ACHN (cell line): ENCODE measurements at places on chromosomes 6 and 20.

DNA sequence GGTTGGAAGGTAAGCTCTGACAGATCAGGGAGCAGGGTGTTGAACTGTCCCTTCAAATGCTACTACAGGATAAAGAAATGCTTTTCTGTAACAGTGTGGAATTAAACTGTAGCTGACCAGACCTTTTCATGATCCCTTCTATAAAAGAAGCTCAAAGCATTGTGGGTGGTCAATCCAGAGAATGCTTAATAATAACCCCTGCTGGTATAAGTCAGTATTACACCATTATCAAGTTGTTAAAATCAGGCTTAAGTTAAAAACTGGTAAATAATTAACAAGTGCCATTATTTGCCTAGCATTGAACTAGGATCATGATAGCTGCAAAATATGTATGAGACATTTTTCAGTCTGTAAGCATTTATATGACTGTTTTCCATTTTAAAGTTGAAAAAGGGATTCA lies 468.9 kb downstream of the PKHD1 start:
- peak; percentile 19 for DNase-seq

GRCh38 chr6:124888581-124889371 lies 73.5 kb upstream of the RNF217 start:
- DNase-seq, result peak; percentile 35

DNA sequence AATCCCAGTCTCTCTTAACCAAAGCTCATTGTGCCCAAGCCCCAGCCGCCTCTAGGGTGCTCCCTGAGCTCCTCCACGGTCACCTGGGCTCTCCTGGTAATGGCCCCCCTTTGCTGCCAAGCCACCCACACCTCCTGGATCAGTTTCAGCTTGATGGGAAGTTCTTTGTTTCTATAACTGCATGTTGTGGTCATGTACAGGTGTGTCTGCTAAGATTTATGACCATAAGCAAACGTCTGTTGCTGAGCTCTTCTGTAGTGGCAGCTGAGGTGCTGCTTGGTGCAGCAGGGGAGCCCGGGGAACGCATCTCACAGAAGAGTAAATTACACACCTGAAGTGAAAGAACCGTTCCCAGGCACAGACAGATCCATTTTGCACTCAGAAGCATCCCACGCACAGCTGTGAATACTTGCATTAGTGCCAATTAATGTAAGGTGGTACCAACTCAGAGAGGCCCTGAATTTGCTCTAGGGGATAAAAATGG lies 194.6 kb upstream of the ARID1B start:
- no peak for DNase-seq

DNA sequence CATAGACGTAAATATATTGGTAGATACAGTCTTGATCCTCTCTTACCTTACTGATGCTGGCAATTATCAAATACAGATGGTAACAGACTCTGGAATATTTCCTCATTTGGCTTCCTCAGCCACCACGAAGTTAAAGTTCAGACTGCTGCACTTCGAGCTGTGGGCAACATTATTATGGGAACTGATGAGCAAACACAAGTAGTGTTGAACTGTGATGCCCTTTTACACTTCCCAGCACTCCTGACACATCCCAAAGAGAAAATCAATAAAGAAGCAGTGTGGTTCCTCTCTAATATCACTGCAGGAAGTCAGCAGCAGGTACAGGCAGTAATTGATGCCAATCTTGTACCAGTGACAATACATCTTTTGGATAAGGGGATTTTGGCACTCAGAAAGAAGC lies 162.7 kb upstream of the NT5E start:
- DNase-seq, result no peak

DNA sequence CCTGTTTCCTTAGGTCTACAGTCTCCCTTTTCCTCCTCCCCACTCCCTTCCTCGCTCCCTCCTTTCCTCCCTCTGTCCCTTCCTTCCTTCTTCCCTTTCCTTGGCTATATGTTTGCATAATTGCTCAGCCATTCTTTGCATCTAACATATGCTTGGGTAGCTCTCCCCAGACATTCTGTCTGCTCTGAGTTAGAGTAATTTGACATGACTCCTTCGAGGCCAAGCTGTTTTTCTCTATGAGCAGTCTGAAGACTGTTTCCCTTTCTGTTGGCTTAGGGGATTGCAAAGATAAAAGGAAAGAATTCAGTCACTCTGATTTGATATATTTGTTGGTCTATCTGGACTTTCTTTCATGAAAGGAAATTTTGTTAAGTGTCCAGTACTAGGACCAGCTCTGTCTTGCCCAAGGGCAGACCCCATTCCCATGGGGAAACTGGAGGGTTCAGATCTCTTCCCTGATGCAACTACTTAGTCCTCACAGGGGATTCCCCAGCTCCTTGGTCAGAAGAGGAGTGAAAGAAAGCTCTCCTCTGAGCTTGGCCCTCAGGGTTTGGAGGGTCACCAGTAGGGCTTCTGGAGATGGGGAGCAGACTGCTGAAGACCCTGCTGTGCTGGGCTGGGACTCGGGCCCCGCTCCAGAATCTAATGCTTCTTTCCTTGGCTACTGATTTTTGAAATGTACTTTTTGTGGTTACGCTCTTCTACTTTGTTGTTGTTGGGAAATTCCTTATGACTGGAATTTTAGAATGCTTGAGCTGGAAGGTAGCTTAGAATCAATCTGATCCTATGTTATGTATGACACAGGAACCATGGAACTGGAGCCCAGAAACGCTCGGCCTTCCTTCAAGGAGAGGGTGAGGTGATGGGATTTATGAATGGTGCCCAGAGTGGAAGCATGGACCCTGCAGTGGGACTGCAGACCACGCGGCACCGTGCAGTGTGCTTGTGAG lies 63.7 kb upstream of the SLC22A23 start:
- no peak for DNase-seq

- no peak for DNase-seq
Measured at GRCh38 chr6:96016334-96017069, 728 bp downstream of the FUT9 start.

- no peak for DNase-seq
Measured at GRCh38 chr6:13135152-13135551, 193.2 kb downstream of the TBC1D7 start.

- DNase-seq, result no peak
Measured at GRCh38 chr6:89952686-89953085, 58.4 kb downstream of the GJA10 start.

DNA sequence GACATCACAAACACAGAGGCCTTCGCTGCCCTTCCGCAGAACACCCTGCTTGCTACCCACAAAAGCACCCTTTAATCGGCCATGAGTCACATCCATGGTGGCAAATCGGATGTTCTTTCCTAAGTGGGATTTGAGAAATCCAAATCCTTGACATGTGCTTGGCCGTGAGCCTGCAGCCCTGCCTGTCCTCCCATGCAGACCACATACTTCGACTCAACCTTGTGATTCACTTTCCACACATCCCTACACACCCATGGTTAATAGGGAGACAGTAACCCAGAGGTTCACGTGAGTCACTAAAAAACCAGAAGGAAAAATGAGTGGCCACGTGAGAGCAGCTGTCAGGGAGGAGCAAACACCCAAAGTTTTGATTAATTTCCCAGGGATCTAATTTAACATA lies 19.4 kb downstream of the RAMACL start:
- peak; percentile 65 for DNase-seq

DNA sequence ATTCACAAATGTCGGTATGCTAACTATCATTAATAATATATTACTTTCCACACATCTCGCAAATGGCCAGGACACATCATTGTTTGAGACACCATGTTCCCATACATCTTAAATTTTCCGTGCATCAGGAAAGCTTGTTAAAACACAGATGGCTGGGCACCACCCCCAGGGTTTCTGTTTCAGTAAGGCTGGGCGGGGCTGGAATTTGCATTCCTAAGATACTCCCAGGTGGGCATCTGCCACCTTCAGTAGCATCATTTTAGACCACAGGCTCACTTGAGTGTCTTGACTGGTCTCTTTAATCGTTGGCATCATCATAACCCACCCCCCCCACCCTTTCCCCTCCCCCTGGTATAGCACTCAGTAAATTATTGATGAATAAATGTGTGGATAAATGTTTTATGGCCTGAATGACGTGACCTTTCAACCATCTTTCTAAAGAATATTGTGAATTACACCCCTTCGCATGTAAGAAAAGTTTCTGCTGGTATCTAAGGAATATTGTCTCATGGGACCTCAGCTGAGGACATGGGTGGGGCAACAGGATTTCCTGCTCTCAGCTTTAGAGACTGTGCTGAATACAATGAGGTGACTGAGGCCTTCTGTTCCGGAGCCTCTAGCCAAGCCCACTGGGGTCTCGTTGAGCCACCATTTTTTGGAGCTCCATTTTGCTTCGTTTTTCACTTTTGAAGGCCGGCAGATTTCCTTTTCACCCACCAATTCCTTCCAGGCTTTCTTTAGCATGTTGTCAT lies 124.1 kb upstream of the NEDD9 start:
- no peak for DNase-seq

DNA sequence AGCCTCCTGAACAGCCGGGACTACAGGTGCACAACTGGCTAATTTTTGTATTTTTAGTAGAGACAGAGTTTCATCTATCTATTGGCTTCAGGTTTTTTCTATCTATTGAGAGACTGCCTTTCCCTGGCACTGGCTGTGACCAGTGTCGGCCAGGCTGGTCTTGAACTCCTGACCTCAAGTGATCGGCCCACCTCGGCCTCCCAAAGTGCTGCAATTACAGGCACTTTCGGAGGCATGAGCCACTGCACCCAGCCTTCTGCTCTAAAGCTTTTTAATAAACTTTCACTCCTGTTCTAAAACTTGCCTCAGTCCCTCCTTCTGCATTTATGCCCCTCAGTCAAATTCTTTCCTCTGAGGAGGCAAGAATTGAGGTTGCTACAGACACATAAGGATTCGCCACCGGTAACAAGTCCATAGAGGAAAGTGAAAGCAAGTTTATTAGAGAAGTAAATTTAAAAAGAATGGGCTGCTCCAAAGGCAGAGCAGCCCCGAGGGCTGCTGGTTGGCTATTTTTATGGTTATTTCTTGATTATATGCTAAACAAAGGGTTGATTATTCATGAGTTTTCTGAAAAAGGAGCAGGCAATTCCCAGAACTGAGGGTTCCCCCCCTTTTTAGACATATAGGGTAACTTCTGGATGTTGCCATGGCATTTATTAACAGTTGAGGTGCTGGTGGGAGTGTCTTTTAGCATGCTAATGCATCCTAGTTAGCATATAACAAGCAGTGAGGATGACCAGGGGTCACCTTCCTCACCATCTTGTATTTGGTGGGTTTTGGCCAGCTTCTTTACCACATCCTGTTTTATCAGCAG lies 44.8 kb upstream of the RNGTT start:
- no peak for DNase-seq

- DNase-seq, result peak; percentile 57
Measured at GRCh38 chr6:111263837-111264236, 176.5 kb downstream of the SLC16A10 start.

GRCh38 chr6:3331971-3332370 lies 73.2 kb downstream of the PSMG4 start:
- no peak for DNase-seq

- DNase-seq, result no peak
Measured at GRCh38 chr6:133169901-133170300, 71.3 kb upstream of the EYA4 start.

GRCh38 chr20:6829510-6830116 lies 62.1 kb downstream of the BMP2 start:
- DNase-seq, result peak; percentile 8

DNA sequence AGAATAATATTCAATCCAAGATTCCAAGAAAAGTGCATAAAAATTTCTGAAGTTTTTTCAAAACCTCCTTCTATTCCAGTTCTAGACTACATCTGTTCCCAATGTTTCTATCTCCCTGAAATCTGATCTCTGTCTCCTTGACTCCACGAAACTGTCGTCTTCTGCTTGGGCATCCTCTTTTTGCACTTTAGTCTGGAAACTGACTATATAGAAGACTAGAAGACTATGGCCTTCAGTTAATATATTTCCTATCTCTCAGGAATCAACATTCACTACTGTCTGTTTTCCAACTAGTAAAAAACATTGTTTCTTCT lies 745.4 kb upstream of the ADGRB3 start:
- no peak for DNase-seq

- no peak for DNase-seq
Measured at GRCh38 chr6:52909531-52909930, at the start of gene GSTA3. GSTA3 (minus strand) TSS chr6:52909698; CDS start chr6:52905834, 3,864 bp downstream.

DNA sequence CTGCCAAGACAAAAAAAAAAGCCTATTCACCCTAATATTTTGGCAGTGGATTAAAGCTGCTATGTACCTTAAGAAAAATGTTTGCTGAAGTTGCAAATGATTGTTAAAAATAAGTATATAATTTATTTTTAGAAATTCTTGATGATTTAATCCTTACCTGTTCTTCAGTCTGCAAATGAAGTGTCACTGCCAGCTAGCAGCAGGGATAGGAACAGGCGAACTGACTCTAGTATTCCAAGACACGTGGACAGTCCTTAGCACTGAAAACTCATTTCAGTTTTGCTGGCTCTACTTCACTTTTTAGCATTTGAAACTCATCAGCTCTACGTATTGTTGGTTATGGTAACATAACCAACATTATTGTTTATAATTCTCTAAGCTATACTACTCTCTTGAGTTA lies 204.4 kb upstream of the ID4 start:
- no peak for DNase-seq

- DNase-seq, result no peak
Measured at GRCh38 chr6:89269981-89270380, 45.1 kb downstream of the GABRR2 start.

DNA sequence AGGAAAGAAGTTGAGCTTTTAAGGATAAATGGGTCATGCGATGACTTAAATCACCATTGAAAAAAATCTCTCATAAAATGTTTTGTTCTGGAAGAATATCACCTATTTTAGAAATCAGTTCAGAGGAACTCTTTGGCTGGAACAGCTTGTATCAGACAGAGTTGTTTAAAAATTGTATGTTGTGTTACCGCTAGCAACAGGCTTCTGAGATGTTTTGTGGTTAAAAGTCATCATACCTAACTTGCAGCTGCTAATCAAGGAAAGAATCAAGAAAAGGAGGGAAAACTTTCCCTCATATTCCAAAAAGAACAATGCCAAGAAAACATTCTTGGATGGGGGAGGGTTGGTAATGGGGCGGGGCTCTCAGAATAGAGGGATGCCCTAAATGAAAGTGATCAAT lies 220.7 kb upstream of the CITED2 start:
- no peak for DNase-seq

DNA sequence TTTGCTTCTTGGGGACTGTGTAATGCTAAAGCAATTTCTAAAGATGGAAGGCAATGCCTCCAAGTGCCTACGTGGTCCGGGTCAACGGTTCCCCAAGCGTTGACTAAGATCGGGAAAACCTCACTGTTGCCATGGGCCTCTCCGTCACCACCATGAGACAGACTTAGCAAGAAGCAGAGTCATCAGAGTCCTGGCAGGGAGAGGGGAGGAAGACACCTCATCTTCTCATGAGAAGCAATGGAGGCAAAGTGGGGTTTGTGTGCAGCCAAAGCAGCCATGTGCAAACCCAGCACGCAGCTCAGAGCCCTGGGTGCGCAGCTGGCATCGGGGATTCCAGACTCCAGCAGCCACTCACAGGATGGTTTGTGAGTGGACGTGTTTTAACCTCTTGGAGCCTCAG lies 111.4 kb downstream of the SYNDIG1 start:
- no peak for DNase-seq

GRCh38 chr6:80217794-80218193 lies 111.3 kb downstream of the BCKDHB start:
- DNase-seq, result no peak
